ENCODE measurements at places on chromosomes 2 and 18.

DNA sequence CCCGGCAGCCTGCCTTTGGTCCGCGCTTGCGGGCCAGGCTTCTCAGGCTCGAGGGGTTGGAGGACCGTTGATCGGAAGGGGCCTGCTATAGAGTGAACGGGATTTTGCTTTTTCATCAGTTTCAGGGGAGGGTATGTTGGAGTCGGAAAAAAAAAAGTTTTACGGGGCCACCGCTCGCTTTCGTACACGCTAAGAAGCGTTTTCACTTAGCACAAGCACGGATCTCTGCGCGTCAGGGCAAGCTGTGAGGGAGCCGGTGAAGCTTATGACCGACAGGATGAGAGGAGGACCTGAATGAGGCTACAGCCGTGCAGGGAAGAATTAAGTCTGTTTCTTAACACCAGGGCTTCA, 443 bp downstream of the CPSF3 start:
- DNase-seq, result no peak

DNA sequence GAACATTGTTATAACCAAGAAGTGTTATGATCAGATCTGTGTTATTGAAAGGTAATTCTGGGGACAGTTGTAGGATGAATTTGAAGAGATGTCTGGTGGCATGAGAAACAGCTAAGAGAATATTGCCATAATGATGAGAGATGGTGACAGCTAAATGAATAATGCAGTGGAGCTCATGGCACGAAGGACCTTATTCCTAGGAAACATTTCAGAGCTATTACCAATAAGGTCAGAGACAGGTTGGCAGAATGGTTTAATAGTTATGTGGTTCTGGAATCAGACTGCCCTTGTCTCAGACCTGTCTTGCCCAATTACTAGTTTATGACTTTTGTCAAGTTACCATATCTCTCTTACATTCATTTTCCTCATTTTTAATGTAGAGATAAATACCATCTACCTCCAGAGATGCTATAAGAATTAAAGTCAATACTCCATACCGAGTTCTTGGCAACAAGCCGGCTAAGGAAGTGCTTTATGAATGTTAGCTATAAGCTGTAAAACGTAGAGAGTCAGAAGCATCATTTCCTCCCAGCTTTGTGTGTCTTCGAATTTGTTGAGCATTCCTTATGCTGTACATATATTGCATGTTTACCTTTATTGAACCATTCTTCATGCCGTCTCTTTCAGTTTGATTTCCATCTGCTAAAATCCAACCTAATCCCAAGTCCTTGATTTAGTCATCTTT, 73.6 kb upstream of the COL5A2 start:
- no peak for DNase-seq

GRCh38 chr2:62741127-62741526, 35.6 kb downstream of the EHBP1 start:
- DNase-seq, result no peak

GRCh38 chr2:119223521-119224390, at the start of gene STEAP3:
STEAP3 (plus strand) TSS chr2:119223834; CDS start chr2:119231013, 7,179 bp downstream.
- DNase-seq, result peak; percentile 57

GRCh38 chr2:1838426-1838825, 94.1 kb upstream of the PXDN start:
- DNase-seq, result no peak

- DNase-seq, result no peak
These were observed 89.7 kb upstream of the ST6GAL2 start for GRCh38 chr2:106975641-106976040.

Data from mammary epithelial cell (primary cell).